Activated T-helper 9 cell treated with anti-CD3 and anti-CD28 coated beads, Interleukin-2, amount 50 U/mL, for 16 hours (primary cell): ENCODE measurements at places on chromosomes 3 and 15.

- DNase-seq: no peak
Measured at GRCh38 chr15:76223521-76223920, 87.7 kb downstream of the ETFA start.

DNA sequence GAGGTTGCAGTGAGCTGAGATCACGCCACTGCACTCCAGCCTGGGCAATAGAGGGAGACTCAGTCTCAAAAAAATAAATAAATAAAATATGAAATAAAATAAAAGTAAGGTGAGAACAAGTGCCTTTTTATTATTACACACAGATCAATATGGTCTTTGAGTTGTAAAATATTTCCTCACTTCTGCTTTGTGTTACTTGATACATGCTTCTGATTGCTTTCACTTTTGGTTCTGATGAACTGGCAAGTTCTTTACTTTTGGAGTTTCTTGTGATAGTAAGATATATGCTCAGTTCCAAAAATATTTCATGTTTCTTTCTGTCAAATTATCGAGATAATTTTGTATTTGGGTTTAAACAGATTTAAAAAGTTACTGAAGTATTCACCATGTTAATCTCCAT is 16.6 kb upstream of the GYG1 start:
- no peak for DNase-seq

- no peak for DNase-seq
Measured at GRCh38 chr3:39209329-39209970, 17.1 kb upstream of the XIRP1 start.

GRCh38 chr3:108931035-108931434 is 22.6 kb downstream of the GUCA1C start:
- no peak for DNase-seq

GRCh38 chr3:175224051-175224450 is 364.9 kb downstream of the NAALADL2 start:
- no peak for DNase-seq

GRCh38 chr3:196619223-196619622 is 20.3 kb upstream of the NRROS start:
- DNase-seq: no peak

- DNase-seq: no peak
Measured at GRCh38 chr3:52085681-52086282, 29.4 kb upstream of the DUSP7 start.
